ENCODE measurements at places on chromosomes 1 and 21. TPM values are rescaled to one million over a fixed set of nuclear protein-coding genes. Genes with fewer than 3 reads are reported as not detected.

DNA sequence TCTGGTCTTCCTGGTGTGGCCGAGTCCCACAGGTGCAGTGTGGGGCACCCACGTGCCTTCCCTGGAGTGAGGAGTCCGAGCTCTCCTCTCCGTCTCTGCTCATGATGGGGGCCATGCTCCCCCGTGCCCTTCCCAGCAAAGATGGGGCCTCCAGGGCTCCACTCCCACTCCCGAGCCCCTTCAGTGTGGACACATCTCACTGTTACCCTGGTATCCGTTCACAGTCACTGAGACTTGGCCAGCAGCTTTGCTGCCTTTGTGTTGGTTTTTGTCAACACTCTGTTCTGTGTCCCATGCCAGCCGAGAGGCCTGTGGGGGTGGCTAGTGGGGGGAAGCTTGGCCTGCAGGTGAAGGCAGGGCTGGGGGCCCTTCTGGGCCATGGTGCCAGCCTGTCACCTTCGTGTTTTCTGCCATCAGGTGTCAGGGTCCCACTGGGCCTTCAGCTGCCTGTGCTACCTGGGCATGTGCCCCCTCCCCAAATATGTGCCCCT, 46.9 kb upstream of the POFUT2 start:
- DNase-seq, result no peak

DNA sequence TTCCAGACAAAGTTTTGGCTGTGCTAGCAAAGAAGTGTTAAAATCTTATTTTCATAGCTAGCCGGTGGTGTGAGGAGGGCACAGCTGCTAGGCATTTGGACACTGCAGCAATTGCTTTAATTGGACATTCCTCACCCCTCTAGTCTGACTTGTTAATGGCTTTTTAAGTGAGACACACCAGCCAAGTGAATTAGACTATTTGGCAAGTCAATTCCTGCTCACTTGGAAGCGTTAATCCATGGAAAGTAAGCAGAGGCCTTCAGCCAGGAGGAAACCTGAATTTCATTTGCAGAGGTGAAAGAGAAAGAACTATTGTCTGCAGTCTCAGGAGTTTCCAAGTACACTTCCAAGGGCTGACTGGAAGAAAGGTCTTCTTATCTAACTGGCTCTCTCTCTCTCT, 175.7 kb downstream of the ST6GALNAC3 start:
- DNase-seq, result no peak

GRCh38 chr1:87743256-87743655, 414.6 kb downstream of the LMO4 start:
- no peak for DNase-seq

DNA sequence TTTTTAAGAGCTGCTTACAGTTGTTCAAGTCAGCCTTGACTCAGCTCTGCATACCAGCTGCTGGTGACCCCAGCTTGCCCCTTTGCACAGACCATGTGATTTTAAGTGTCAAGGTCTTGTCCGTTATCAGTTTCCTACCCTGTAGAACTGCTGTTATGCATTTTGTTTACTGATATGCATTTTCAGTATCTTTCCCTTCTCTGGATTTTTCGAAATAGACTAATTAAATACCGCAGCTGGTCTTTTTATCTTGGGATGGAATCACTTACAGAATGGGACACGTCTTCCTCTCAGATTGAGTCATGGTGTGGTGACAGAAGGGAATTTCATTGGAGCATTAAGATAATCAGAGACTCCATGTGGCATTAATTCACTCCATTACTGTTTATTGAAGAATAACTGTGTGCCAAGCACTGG, 145.6 kb downstream of the FMN2 start:
- peak; percentile 43 for DNase-seq

- no peak for DNase-seq
These were observed 146.7 kb upstream of the COL6A1 start for GRCh38 chr21:45834821-45835293.

GRCh38 chr1:43466403-43466802, 12.7 kb upstream of the HYI start:
- DNase-seq, result no peak

GRCh38 chr1:9374748-9375341, 82.2 kb downstream of the SPSB1 start:
- no peak for DNase-seq

DNA sequence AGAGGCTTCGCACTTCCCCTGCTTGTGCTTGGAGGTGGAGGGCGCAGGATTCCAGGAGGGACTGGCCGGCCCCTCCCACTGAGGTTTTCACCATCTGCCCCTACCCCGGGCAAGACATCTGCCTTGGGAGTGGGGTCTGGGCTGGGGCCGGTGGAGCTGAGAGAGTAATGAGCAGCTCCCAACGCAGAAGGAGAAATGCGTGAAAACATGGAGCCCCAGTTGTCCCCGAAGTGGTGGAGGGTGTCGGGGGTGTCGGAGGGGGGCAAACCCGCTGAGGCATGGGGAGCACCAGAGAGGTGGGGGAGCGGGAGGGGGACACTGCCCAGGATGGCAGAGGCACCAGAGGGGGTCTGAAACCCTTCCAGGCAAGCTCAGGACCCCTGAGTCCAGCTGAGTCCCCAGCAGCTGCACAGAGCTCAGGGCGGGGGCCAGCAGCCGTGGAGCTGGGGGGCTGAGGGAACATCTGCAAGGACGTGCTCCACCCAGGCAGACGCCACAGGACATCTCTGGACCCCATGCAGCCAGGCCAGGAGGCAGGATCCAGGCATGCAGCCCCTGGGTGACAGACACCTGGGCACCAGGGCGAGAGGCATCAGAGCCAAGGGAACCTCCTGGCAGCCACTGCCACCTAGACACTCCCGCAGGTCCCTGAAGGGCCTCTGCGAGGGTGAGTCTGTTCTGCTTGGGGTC, 110.6 kb downstream of the SIK1 start:
- DNase-seq, result no peak

The RAB7B gene
- 9.0 TPM for total RNA-seq

The AURKAIP1 gene
- 198 TPM for total RNA-seq

The SLC1A7 gene
- total RNA-seq, result 0.21 TPM

The TNFRSF1B gene
- total RNA-seq, result 0.26 TPM

Measured in myocyte (in vitro differentiated cells).